Tibial artery (tissue), 4 donors: ENCODE measurements at places on chromosomes 4 and X.

- H3K36me3 ChIP-seq: no peaks in the 10 kb centered on the region
- H3K27me3 ChIP-seq: no peaks in the 10 kb centered on the region
- no peak overlapping the region for H3K27ac ChIP-seq
- no peaks in the 10 kb centered on the region for H3K4me1 ChIP-seq
- H3K4me3 ChIP-seq: no peak overlapping the region
- no peak for DNase-seq
Measured at GRCh38 chr4:144715230-144715629, 69.3 kb downstream of the HHIP start.

- H3K4me1 ChIP-seq: peaks cover 47% of the 10 kb centered on the region
- H3K4me3 ChIP-seq: no peak overlapping the region
- no peaks in the 10 kb centered on the region for H3K27me3 ChIP-seq
Measured at GRCh38 chr4:54781756-54782155, 124.0 kb downstream of the KIT start.

GRCh38 chr4:176238826-176239225, 30.2 kb downstream of the ASB5 start:
- H3K4me1 ChIP-seq: peaks cover 24% of the 10 kb centered on the region
- peak overlapping the region; percentile 82 for H3K27ac ChIP-seq
- DNase-seq: no peak
- H3K27me3 ChIP-seq: no peaks in the 10 kb centered on the region
- H3K4me3 ChIP-seq: no peak overlapping the region
- no peaks in the 10 kb centered on the region for H3K36me3 ChIP-seq

GRCh38 chr4:98794565-98795205, 134.2 kb downstream of the EIF4E start:
- no peaks in the 10 kb centered on the region for H3K27me3 ChIP-seq
- H3K36me3 ChIP-seq: no peaks in the 10 kb centered on the region
- no peak overlapping the region for H3K27ac ChIP-seq
- H3K4me1 ChIP-seq: no peaks in the 10 kb centered on the region
- no peak for DNase-seq

DNA sequence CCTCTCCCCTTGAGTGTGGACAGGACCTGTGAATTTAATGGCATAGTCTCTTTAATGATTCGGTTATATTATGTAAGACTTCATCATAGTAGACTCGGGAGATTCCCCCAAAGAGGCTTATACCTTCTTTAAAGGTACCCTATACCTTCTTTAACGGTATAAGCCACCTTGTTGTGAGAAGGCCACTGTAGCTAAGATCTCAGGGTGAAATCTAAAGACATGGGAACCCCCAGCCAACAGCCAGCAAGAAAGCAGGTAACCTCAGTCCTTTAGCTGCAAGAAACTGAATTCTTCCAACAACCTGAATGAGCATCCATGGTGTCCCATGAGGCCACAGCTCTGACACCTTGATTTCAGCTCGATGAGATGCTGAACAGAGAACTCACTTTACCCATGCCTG, 931 bp downstream of the DDX60 start:
- H3K27me3 ChIP-seq: no peaks in the 10 kb centered on the region
- H3K4me3 ChIP-seq: peak overlapping the region; percentile 75
- DNase-seq: no peak
- H3K36me3 ChIP-seq: no peaks in the 10 kb centered on the region
- H3K4me1 ChIP-seq: peaks cover 5% of the 10 kb centered on the region

GRCh38 chr4:10021653-10022023, 341 bp upstream of the SLC2A9 start:
- H3K36me3 ChIP-seq: no peaks in the 10 kb centered on the region
- H3K27me3 ChIP-seq: no peaks in the 10 kb centered on the region
- H3K27ac ChIP-seq: no peak overlapping the region
- peaks cover 5% of the 10 kb centered on the region for H3K4me1 ChIP-seq

GRCh38 chr4:20249333-20249732, 2.4 kb upstream of the SLIT2 start:
- H3K4me1 ChIP-seq: peaks cover 24% of the 10 kb centered on the region
- no peak overlapping the region for H3K27ac ChIP-seq
- DNase-seq: no peak
- peaks cover 4% of the 10 kb centered on the region for H3K27me3 ChIP-seq

GRCh38 chrX:1902901-1903235, 288.0 kb downstream of the ASMT start:
- no peak overlapping the region for H3K4me3 ChIP-seq
- H3K4me1 ChIP-seq: no peaks in the 10 kb centered on the region
- H3K27ac ChIP-seq: no peak overlapping the region
- no peaks in the 10 kb centered on the region for H3K27me3 ChIP-seq
- no peak for DNase-seq
- H3K36me3 ChIP-seq: no peaks in the 10 kb centered on the region

DNA sequence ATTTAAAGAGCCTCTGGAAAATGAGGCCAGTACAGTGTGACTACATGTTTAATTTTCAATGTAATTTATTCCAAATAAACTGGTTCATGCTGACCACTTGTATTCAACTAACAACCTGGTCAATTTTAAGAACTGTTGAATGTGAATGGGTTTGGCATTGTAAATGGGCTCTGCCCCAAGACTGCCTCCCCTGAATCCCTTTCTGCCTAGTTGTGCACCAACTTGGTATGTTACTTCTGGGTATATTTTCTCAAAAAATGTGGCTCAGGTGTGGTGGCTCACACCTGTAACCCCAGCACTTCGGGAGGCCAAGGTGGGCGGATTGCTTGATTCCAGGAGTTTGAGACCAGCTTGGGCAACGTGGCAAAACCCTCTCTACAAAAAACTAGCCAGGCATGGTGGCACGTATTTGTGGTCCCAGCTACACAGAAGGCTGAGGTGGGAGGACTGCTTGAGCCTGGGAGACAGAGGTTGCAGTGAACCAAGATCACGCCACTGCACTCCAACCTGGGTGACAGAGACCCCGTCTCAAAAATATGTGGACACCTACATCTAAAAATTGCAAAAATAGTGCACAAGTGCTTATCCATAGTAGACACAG, 7.2 kb downstream of the RPL9 start:
- no peak for DNase-seq
- H3K36me3 ChIP-seq: peaks cover 81% of the 10 kb centered on the region
- no peak overlapping the region for H3K27ac ChIP-seq
- H3K4me1 ChIP-seq: peaks cover 12% of the 10 kb centered on the region
- no peaks in the 10 kb centered on the region for H3K27me3 ChIP-seq

- DNase-seq: no peak
- no peaks in the 10 kb centered on the region for H3K36me3 ChIP-seq
- no peak overlapping the region for H3K4me3 ChIP-seq
- H3K27ac ChIP-seq: no peak overlapping the region
- no peaks in the 10 kb centered on the region for H3K4me1 ChIP-seq
Measured at GRCh38 chr4:87934157-87934704, 41.3 kb upstream of the SPP1 start.

DNA sequence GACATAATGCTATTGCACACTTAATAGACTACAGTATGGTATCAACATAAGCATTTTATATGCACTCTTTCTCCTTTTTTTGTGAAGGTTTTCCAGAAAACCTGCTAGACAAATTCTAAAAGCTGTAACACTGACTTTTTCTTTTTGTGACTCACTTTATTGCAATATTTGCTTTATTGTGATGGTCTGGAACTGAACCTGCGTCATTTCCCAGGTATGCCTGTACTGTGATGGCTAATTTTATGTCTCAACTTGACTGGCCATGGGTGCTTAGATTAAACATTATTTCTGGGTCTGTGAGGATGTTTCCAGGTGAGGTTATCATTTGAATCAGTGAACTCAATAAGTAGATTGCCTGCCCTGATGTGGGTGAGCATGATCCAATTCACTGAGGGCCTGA, 35.5 kb upstream of the LAMP2 start:
- no peak overlapping the region for H3K27ac ChIP-seq
- H3K36me3 ChIP-seq: no peaks in the 10 kb centered on the region
- no peak overlapping the region for H3K4me3 ChIP-seq
- no peak for DNase-seq

GRCh38 chrX:8711401-8711800, 20.5 kb downstream of the ANOS1 start:
- H3K4me3 ChIP-seq: no peak overlapping the region
- no peaks in the 10 kb centered on the region for H3K4me1 ChIP-seq
- no peaks in the 10 kb centered on the region for H3K36me3 ChIP-seq
- H3K27ac ChIP-seq: no peak overlapping the region
- DNase-seq: no peak

DNA sequence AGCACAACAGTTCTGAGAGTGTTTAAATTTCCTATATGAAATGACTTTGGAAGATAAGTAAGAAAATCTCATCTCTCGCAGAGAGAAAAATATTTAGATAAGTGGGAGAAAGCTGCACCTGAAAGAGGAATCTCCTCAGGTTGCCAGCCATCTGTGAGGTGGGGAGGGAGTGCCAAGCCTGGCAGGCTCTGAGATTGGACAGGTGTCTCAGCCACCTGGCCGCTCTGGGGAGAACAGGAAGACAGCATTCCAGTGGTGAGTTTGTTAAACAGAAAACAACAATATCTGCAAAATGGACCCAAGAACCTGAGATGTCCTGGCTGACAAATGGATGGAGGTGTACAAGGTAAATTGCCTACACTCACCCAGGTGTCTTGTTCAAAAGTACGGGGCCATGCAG, 31.3 kb downstream of the EMCN start:
- H3K27me3 ChIP-seq: no peaks in the 10 kb centered on the region
- no peaks in the 10 kb centered on the region for H3K4me1 ChIP-seq
- H3K4me3 ChIP-seq: no peak overlapping the region
- H3K36me3 ChIP-seq: no peaks in the 10 kb centered on the region
- DNase-seq: no peak
- no peak overlapping the region for H3K27ac ChIP-seq

- no peak for DNase-seq
- H3K27me3 ChIP-seq: no peaks in the 10 kb centered on the region
- H3K36me3 ChIP-seq: no peaks in the 10 kb centered on the region
Measured at GRCh38 chr4:141513866-141514265, 122.5 kb upstream of the IL15 start.

DNA sequence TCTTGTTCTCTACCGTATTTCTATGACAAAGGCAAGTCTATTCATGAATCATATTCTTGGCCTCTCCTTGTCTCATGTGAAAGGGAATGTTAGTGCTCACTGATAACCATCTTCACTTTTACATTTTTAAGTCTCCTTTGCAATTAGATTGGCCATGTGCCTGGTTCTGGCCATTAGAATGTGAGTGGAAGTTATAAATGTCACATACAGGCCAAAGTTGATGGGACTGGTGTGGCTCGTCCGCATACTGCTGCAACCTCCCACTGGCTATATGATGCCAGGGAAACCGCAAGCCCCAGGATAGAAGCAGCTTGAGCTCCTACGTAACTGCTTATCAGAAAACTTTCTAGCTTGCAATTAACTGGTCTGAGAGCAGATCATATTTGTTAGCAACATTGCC, 86.1 kb downstream of the MAGEC1 start:
- peaks cover 4% of the 10 kb centered on the region for H3K4me1 ChIP-seq
- no peaks in the 10 kb centered on the region for H3K27me3 ChIP-seq
- no peaks in the 10 kb centered on the region for H3K36me3 ChIP-seq
- no peak overlapping the region for H3K4me3 ChIP-seq
- no peak for DNase-seq

DNA sequence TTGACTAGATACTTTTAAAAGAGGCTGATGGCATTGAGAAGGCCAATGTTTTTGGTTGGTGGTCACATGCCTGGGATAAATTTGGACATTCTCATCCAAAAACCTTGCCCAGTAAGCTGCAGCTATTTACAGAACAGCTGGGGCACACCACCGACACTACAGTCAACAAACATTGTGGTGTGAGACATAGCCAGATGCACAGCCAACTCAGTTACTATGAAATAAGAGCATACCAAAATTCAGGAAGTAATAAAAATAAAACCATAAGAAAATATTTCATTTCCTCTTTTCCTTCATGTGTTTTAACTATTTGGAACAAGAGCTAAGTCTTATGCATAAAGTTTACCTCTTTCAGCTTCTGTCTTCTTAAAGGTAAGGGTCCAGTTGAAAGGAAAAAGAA, 8.8 kb downstream of the PPM1K start:
- peaks cover 3% of the 10 kb centered on the region for H3K36me3 ChIP-seq
- no peak overlapping the region for H3K27ac ChIP-seq
- no peaks in the 10 kb centered on the region for H3K27me3 ChIP-seq
- H3K4me3 ChIP-seq: no peak overlapping the region
- H3K4me1 ChIP-seq: no peaks in the 10 kb centered on the region
- no peak for DNase-seq

DNA sequence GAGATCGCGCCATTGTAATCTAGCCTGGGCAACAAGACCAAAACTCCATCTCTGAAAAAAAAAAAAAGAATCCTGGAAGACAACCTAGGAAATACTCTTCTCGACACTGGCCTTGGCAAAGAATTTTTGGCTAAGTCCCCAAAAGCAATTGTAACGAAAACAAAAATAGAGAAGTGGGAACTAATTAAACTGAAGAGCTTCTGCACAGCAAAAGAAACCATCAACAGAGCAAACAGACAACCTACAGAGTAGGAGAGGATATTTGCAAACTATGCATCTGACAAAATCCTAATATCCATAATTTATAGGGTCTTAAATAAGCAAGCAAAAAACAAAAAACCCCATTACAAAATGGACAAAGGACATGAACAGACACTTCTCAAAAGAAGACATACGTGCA, 76.5 kb upstream of the DUSP21 start:
- H3K27me3 ChIP-seq: no peaks in the 10 kb centered on the region
- DNase-seq: no peak
- no peak overlapping the region for H3K4me3 ChIP-seq
- no peaks in the 10 kb centered on the region for H3K36me3 ChIP-seq

- H3K4me3 ChIP-seq: no peak overlapping the region
- H3K27me3 ChIP-seq: no peaks in the 10 kb centered on the region
- H3K27ac ChIP-seq: no peak overlapping the region
- H3K36me3 ChIP-seq: no peaks in the 10 kb centered on the region
- no peak for DNase-seq
Measured at GRCh38 chrX:38516196-38516774, 45.1 kb upstream of the TSPAN7 start.

GRCh38 chrX:119607018-119607389, 780 bp upstream of the NKRF start:
- H3K27ac ChIP-seq: peak overlapping the region; percentile 93
- H3K27me3 ChIP-seq: no peaks in the 10 kb centered on the region
- no peaks in the 10 kb centered on the region for H3K36me3 ChIP-seq
- no peaks in the 10 kb centered on the region for H3K4me1 ChIP-seq
- H3K4me3 ChIP-seq: peak overlapping the region; percentile 88

- peak; percentile 16 for DNase-seq
- H3K27ac ChIP-seq: no peak overlapping the region
- H3K36me3 ChIP-seq: peaks cover 60% of the 10 kb centered on the region
- H3K27me3 ChIP-seq: no peaks in the 10 kb centered on the region
Measured at GRCh38 chr4:959338-960139, 13.8 kb downstream of the DGKQ start.

DNA sequence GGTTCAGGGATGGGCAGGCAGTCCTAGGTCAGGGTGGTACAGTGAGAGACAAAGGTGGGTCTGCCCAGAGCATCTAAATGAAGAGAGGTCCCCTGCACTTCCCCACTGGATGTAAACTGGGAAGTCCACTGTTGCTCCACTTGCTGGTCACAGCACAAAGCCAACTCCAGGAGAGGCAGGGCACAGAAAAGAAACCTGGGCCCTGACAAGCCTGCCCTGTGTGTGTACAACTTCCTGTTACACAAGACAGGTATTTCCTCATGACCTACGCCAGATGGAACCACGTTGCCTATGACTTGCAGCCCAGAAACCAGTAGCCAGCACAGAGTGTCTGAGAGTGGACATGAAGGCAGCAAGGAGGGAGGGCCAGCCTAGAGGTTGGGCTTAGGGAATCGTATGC, 161.8 kb downstream of the SH3KBP1 start:
- H3K4me1 ChIP-seq: no peaks in the 10 kb centered on the region
- H3K36me3 ChIP-seq: no peaks in the 10 kb centered on the region
- H3K27ac ChIP-seq: no peak overlapping the region
- no peaks in the 10 kb centered on the region for H3K27me3 ChIP-seq
